Neural progenitor cell (in vitro differentiated cells): ENCODE measurements at places on chromosomes 2 and 18. TPM values are rescaled to one million over a fixed set of nuclear protein-coding genes. Genes with fewer than 3 reads are reported as not detected.

- peak; percentile 58 for DNase-seq
Observed at GRCh38 chr2:44954889-44955592, 13.5 kb downstream of the SIX3 start.

The EPAS1 gene
- total RNA-seq, result 0.15 and 1.1 TPM in 2 replicates

- no peak for DNase-seq
Observed at GRCh38 chr2:163664610-163665009, 71.2 kb downstream of the FIGN start.

The PTPN4 gene
- total RNA-seq, result 51.8 and 52.1 TPM in 2 replicates

- no peak for DNase-seq
Observed at GRCh38 chr18:31490387-31490786, 7.6 kb upstream of the DSG2 start.

The EVX2 gene
- not detected in 2 replicates for total RNA-seq

GRCh38 chr18:10950876-10951630, 198.3 kb downstream of the PIEZO2 start:
- DNase-seq, result no peak

The DSC1 gene
- total RNA-seq, result not detected in 2 replicates

DNA sequence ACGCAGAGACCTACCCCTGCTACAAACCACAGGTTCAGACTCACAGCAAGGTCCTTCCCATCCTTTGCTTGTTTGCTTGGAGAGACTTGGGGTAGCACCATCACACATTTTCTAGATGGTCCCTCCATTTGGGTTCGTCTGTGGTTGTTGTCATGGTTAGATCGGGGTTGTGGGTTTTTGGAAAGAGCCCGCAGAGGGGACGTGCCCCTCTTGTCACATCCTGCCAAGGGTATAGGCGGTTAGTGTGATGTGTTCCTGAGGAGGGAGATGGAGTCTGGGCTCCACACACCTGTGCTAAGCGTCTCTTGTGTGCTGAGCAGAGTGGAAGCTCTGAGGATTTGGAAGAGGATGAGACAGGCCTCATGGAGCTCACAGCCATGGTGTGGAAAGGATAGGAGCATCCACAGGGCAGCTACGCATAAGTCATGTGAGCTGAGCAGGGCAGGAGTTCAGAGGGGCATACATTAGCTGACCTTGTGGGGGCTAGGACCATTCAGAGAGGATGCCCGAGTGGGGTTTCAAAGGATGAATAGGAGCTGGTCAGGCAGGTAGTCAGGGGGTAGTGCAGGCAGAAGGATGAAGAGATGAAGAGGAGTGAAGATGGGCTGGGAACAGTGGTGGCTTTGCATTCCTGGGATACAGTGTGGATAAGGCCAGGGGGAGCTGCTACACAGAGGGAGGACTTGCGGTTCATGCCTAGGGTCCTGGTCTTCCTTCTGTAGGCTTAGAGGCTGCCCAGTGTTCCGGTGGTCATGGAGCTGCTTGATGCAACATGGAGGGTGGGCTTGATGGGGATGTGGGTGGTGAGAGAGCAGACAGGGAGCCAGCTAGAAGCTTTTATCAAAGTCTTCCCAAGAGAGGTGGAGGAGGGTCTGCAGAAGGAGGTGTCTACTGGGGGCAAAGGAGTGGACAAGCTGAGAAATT, 62.9 kb downstream of the ACKR3 start:
- no peak for DNase-seq

The NFATC1 gene
- total RNA-seq, result 2.2 and 2.3 TPM in 2 replicates

DNA sequence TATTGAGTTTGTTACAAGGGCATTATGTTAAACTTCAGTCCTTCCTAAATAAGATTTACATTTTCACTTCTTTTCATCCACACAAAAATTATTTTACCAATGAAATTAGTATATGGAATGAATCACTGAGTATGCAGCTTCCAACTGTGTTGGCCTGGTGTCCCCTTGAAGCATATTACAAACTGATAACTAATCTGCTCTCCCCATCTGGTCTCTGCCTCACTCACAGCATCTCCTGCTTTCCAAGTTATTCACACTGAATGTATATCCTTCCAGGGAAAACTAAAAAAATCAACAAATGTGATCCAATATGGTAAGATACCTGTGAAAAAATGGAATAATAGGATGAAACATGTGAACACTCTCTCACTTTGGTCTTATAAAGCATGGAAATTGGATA, 90.0 kb upstream of the NYAP2 start:
- DNase-seq, result no peak
